ENCODE measurements at places on chromosomes 6 and 20. TPM values are rescaled to one million over a fixed set of nuclear protein-coding genes. Genes with fewer than 3 reads are reported as not detected.

The GTSF1L gene
- polyA plus RNA-seq = 0.69 TPM

DNA sequence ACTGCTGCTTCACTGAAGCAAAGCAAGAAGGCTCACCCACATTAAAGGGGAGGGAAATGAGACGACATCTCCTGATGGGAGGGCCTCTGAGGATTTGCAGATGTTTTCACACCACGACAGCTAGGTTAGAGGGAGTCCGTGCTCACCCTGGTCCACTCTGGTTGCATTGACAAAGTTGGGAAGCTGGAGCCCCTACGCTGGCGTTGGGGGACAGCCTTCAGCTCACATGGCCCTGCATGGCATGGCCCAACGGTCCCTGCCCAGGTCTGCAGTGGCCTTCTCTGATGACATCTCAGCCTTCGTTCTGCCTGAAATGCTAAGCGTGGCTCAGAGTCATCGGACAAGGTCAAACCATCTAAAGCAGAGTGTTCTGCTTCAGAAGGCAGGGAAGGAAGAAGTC, 3.8 kb upstream of the NAPB start:
- H3K36me3 ChIP-seq = no peaks in the 10 kb centered on the region
- H3K4me1 ChIP-seq = no peaks in the 10 kb centered on the region

DNA sequence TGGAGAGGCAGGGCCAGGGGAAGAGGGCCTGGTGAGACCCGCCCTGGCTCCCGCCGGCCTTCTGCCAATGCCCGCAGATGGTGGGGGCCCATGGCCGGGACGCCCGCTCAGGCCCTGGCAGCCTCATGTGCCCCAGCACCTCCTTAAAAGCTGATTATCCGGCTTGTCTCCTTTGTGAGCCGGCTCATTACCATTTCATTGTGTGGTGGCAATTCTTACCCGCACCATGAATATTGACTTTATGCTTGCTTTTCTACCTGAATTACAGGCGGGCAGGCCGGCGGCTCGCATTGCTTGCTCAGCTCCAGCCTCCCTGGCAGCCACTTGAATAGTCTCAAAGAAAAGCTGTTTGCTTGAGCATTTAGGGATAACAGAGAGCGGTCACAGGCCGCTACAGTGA, 120.0 kb upstream of the JAG1 start:
- H3K27me3 ChIP-seq = no peaks in the 10 kb centered on the region
- H3K4me1 ChIP-seq = no peaks in the 10 kb centered on the region
- no peak overlapping the region for H3K4me3 ChIP-seq
- H3K27ac ChIP-seq = no peak overlapping the region
- DNase-seq = no peak
- no peaks in the 10 kb centered on the region for H3K36me3 ChIP-seq

- no peak overlapping the region for H3K27ac ChIP-seq
- DNase-seq = no peak
- 0 out of 2 replicates have a peak, but pooled peaks cover 2% of the 10 kb centered on the region for H3K4me1 ChIP-seq
Observed at GRCh38 chr20:47781632-47782031, 3.6 kb downstream of the SULF2 start.

GRCh38 chr20:36301359-36302119, 4.6 kb upstream of the DLGAP4 start:
- H3K4me3 ChIP-seq = no peak overlapping the region
- H3K27ac ChIP-seq = no peak overlapping the region
- H3K36me3 ChIP-seq = no peaks in the 10 kb centered on the region
- no peaks in the 10 kb centered on the region for H3K4me1 ChIP-seq
- no peak for DNase-seq

DNA sequence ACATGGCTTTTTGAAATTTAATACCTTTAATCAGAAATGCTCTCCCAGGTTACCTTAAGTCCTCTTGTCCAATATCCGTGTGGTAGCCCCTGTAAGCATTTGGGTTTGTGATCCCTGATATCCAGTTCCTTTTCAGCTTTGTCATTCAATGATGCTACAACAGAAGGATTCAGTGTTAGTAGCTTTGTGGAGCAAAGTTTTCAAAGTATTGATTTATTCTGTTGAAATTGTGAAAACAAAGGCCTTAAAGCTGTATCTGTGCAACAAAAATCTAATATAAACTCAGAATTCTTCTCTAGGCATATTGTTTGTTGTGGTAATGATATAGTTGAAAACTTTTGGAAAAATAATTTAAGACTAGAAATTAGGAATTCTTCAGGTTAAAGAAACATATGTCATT, 91.9 kb downstream of the ADGRB3 start:
- DNase-seq = no peak
- no peaks in the 10 kb centered on the region for H3K4me1 ChIP-seq
- no peak overlapping the region for H3K27ac ChIP-seq
- no peaks in the 10 kb centered on the region for H3K27me3 ChIP-seq
- H3K4me3 ChIP-seq = no peak overlapping the region
- H3K36me3 ChIP-seq = no peaks in the 10 kb centered on the region

- no peaks in the 10 kb centered on the region for H3K4me1 ChIP-seq
- H3K27ac ChIP-seq = no peak within 1 kb of the TSS
- peak within 1 kb of the TSS; percentile 55 for H3K4me3 ChIP-seq
- no peak for DNase-seq
- no peaks in the 10 kb centered on the region for H3K36me3 ChIP-seq
Observed at GRCh38 chr6:143677891-143678791, at the start of gene PHACTR2. PHACTR2 (plus strand) TSS chr6:143677965; CDS start chr6:143678164, 199 bp downstream.

DNA sequence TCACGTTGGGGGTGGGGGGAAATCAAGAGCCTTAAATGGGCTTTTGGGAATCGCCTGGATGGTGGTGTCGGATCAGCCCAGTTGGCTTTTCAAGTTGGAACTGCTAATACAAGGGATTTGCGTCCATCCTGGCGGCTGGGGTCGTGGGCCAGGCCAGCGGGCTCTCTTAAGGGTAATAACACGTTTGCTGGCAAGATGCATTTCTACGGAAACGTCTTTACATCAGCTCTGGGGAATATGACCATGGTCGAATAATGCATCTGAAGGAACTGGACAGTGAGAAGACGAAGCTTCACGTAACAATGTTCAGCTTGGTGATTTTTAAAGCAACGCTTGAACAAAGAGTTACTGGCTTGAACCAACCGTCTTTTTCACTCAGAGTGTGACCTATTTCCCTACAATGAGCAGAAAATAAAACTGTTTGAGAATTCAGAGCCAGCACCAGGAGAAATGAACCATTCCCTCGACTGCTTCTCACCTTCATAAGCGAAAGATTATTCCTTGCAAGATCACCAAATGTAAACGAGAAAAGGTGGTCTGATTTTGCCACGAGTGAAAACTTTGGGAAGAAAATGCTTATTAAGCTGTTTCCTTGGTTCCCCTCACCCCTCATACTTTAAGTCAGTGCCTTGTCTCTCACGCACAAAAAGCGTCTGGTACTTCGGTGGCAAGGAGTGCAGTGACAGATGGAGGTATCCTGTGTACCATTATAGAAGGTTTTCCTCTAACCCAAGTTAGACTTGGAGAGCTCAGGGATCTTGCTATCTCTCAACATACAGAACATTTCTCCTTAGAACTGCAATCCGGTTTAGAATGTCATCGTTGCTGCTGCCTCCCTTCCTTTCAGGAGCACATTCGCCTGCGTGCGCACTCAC, 1.4 kb upstream of the MARCKS start:
- H3K4me1 ChIP-seq = peaks cover 5% of the 10 kb centered on the region
- H3K36me3 ChIP-seq = no peaks in the 10 kb centered on the region

The WDR27 gene
- polyA plus RNA-seq = 19.2 TPM

The MPC1 gene
- polyA plus RNA-seq = 173 TPM

- no peaks in the 10 kb centered on the region for H3K27me3 ChIP-seq
- no peaks in the 10 kb centered on the region for H3K36me3 ChIP-seq
- H3K27ac ChIP-seq = no peak overlapping the region
- no peak overlapping the region for H3K4me3 ChIP-seq
Observed at GRCh38 chr20:13690943-13691342, 52.2 kb upstream of the TASP1 start.

The SIRPB1 gene
- polyA plus RNA-seq = 9.8 TPM

DNA sequence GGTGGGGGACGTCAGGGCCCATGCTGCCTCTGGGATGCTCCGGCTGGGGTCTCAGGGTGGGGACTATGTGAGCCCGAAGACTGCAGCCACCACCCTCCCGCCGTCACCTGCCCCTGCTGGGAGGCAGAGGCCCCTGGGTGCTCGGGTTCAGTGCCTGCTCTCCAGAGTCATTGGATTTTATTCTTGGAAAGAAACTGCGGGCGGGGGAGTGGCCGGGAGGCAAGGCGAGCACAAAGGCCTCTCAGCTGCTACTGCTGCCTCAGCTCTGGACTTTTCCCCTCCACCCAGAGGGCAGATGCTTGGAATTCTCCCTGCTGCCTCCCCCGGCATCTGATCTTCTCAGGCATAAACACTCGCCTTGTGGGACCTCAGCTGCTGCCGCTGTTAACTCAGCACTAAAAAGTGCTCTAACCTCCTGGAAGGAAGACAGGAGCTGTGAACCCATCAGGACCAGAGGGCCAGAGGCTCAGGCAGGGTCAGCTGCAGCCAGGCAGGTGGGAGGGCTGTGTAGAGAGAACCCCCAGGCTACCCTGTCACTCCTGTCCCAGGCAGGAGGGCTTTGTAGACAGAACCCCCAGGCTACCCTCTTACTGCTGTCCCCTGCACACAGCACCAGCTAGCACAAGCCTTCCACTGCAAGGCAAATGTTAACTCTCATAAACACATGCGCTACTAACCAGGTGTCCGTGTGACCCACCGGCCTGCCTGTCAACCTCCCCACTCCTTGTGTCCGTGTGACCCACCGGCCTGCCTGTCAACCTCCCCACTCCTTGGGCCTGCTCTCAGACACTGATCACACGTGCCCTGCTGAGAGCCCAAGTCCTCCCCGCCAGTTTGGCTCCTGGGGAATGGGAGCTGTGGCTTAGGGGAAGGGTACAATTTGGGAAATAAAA, 9.4 kb upstream of the FRMD1 start:
- DNase-seq = no peak
- H3K4me3 ChIP-seq = no peak overlapping the region
- H3K36me3 ChIP-seq = no peaks in the 10 kb centered on the region
- H3K27me3 ChIP-seq = no peaks in the 10 kb centered on the region

- H3K4me3 ChIP-seq = no peak overlapping the region
- no peak for DNase-seq
- no peaks in the 10 kb centered on the region for H3K36me3 ChIP-seq
- no peaks in the 10 kb centered on the region for H3K27me3 ChIP-seq
Observed at GRCh38 chr6:119566546-119567260, 217.1 kb upstream of the MAN1A1 start.

GRCh38 chr6:151431337-151431736, 20.6 kb downstream of the RMND1 start:
- H3K4me1 ChIP-seq = no peaks in the 10 kb centered on the region
- no peak overlapping the region for H3K4me3 ChIP-seq
- no peak overlapping the region for H3K27ac ChIP-seq
- peaks cover 19% of the 10 kb centered on the region for H3K36me3 ChIP-seq
- no peaks in the 10 kb centered on the region for H3K27me3 ChIP-seq

The CST3 gene
- 146 TPM for polyA plus RNA-seq

- H3K4me3 ChIP-seq = no peak overlapping the region
- no peaks in the 10 kb centered on the region for H3K27me3 ChIP-seq
- H3K36me3 ChIP-seq = no peaks in the 10 kb centered on the region
- H3K27ac ChIP-seq = no peak overlapping the region
Observed at GRCh38 chr20:61803915-61804751, 261.5 kb downstream of the TAF4 start.

GRCh38 chr6:106253731-106254130, 71.8 kb downstream of the ATG5 start:
- no peaks in the 10 kb centered on the region for H3K27me3 ChIP-seq
- H3K4me1 ChIP-seq = no peaks in the 10 kb centered on the region
- H3K36me3 ChIP-seq = no peaks in the 10 kb centered on the region
- H3K4me3 ChIP-seq = no peak overlapping the region
- no peak overlapping the region for H3K27ac ChIP-seq

GRCh38 chr6:112457886-112458285, 110.8 kb downstream of the RFPL4B start:
- no peak overlapping the region for H3K4me3 ChIP-seq
- no peaks in the 10 kb centered on the region for H3K27me3 ChIP-seq
- no peak overlapping the region for H3K27ac ChIP-seq
- no peaks in the 10 kb centered on the region for H3K4me1 ChIP-seq
- no peaks in the 10 kb centered on the region for H3K36me3 ChIP-seq
- DNase-seq = no peak

GRCh38 chr20:47075263-47075662, 180.6 kb downstream of the EYA2 start:
- H3K27ac ChIP-seq = no peak overlapping the region
- no peak overlapping the region for H3K4me3 ChIP-seq
- H3K27me3 ChIP-seq = no peaks in the 10 kb centered on the region
- H3K4me1 ChIP-seq = no peaks in the 10 kb centered on the region
- H3K36me3 ChIP-seq = no peaks in the 10 kb centered on the region

Data from GM12878 (cell line).